ENCODE measurements at places on chromosomes 6 and 20.

DNA sequence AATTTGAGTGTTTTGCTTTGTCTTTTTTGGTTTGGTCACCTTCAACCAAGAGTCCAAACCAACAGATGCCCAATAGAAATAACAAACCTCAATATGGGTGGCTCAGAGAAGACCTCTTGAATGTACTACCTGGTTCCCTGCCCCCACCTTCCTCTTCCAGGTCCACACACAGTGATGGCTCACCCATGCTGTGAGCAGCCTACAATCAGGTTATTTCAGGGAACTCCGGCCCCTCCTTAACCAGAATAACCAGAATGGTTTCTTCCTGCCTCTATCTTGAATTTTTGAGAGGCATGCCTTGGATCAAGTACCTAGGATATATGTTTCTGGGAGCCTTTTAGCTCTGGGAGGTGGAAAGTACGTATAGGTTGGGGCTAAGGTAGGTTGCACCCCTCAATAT is 327.1 kb upstream of the PRDM1 start:
- no peak for DNase-seq

DNA sequence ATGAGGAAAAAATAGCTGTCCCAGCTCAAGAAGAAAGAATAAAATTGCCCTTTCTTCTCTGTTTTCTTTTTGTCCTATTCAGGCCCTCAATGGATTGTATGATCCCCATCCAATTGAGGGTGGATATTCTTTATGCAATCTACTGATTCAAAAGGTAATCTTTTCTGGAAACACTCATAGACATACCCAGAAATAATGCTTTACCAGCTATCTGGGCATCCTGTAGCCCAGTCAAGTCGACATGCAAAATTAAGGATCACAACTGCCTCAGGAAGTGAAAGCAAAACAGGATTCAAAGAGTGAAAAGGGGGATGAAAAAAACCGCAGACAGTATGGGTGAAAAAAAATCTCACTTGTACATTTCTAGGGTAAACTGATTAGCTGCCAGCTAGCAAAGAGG is 410.1 kb downstream of the TBC1D32 start:
- no peak for DNase-seq

DNA sequence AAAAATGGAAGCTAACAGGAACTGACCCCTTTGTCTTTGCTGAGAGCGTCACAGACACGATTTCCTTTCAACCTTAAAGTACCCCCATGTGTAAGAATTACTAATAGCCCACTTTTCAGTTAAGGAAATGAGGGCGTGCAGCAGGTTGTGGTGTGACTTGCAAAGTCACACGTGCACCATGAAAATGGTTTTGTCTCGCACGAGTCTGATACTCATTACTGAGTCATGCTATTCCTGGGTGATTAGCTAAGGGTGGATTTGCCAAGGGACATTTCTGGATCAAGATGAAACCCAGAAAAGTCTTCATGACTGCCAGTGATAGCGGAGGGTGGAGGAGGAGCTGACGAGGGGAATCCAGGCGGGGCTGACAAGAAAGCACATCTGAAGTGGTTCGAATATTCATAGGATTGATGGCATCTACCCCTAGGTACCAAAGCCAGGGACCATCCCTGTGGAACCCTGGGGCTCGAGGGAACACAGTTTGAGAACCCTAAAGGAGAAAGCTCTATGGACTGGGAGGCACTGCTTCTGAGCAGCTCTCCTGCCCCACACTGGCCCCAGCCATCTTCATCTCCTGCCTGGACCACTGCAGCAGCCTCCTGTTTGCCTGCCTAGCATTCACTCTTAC is 12.1 kb upstream of the NFATC2 start:
- DNase-seq: no peak

DNA sequence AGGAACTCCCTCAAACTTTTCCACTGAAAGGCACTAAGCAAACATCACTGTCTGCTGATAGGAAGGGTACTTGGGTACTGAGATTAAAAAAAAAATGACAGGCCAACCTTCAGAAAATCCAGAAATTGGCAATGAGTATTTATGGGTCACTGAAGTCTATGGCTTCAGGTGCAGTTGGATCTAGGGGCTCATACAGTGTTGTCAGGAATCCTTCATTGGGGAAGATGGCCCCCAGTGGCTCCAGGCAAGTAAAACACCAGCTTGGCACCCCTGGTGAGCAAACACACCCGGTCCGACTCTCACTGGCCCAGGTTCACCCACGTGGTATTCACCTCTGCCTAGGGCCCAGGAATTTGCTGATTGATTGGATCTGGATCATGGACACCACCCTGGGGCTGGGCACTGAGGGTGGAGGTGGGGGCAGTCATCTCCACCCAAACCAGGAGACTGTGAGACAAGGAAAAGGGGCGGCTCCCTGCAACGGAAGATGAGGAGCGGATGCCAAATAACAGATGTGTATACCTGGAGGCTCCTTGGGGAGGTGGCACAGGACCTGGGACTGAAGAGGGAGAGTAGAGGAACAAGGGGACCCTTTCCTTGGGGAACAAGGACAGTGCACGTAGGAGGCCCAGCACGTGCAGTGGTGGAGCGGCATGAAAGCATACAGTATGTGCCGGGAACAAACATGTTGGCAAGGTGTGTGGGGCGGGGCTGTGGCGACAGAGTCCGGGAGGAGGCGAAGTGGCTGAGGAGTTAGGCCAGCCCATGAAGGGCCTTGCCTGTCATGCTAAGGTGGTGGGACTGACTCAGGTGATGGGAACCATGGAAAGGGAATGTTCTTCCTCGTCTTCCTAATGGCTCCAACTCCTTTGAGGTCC is 4.7 kb downstream of the SLC2A10 start:
- DNase-seq: no peak

DNA sequence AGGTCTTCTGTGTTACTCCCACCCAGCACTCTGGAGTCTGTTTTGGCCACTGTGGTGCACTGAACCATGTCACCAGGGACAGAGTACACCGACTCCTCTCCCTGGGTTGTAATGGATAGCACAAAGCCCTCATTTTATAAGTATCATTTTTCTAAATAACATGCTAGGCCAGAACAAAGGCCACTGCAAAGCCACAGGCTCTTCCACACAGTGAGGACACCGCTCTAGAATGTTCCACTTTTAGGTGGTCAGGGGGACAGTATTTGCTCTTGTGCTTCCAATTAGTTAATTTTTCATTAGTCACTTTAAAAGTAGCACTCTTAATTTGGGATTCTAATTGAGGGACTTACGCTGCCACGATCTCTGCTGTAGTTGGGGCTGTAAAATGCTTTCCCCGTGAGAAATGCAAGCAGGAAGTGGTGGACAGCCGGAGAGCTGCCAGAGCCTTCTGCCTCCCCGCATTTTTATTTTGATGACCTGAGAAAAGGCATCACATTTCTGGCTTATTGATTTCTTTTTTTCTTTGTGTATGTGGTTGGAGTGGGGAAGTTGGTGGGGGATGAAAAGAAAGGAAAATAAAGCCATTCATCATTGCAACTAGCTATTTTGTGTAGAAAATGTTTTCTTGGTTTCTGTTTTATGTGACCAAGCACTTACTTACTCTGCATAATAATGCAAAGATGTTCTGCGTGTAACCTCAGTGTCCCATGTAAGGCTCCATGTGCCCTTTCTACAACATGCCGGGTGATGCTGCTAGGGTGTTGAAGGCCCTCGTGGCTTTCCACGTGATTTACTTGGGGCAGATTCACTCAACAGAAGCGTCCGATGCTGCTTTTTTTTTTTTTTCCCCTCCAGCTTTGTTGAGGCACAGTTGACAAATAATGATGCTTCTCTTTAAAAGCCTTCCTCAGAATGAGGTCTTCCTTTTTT is 195.9 kb downstream of the SASH1 start:
- DNase-seq: peak; percentile 70

- DNase-seq: no peak
Measured at GRCh38 chr20:25280574-25281535, 33.0 kb downstream of the PYGB start.

DNA sequence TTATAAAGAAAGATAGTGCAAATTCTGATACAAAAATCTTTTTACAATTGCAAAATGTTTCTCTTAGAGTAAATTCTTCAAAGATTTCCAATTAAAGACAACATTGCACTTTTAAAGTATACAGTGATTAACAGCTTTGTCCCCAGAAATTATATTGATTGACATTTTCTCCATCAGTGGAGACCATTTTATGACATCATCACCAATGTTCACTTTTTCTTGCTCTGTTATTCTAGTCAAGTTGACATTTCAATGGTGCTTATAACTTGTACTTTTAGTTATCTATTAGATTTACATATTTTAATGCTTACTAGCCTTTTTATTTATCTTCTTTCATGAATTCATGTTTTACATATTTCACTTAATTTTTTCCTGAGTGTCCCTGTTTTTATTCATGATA is 524.8 kb downstream of the HAO1 start:
- DNase-seq: no peak

DNA sequence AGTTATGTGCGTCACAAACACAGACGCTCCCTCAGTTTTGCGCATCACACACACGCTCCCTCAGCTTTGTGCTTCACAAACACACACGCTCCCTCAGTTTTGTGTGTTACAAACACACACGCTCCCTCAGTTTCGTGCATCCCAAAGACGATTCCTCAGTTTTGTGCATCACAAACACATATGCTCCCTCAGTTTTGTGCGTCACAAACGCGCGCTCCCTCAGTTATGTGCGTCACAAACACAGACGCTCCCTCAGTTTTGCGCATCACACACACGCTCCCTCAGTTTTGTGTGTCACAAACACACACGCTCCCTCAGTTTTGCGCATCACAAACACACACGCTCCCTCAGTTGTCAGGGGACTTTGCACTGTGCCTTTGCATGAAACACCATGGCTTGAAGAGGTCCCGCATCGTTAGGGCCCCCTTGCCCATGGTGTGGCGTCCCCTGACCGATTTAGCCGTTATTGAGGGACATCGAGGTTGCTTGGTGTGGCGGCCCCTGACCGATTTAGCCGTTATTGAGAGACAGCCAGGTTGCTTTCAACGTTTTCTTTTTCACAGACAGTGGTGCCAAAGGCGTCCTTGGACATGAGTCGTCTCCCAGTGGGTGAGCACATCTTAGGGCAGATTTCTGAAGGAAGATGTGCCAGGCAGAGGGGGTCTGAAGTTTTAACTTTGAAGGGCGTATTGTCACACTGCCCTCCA is 28.1 kb upstream of the MYT1 start:
- no peak for DNase-seq

DNA sequence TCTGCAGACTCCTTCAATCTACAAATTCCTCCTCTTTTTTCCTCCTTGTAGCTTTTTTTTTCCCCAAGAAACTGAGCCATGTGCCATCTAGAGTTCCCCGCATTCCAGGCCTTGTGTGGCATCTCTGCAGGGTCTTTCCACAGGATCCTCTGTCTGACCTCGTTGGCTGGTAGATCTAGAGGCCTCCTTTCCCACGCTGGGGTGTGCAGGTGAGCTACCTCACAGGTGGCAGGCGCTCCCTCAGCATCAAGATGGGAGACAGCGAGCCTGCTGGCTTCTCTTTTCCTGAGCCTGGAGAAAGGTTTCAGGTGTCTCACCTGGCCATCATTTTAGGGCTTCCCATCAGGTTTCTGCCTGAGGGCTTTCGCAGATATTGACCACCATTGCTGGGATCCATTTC is 9.6 kb upstream of the NELFCD start:
- no peak for DNase-seq

DNA sequence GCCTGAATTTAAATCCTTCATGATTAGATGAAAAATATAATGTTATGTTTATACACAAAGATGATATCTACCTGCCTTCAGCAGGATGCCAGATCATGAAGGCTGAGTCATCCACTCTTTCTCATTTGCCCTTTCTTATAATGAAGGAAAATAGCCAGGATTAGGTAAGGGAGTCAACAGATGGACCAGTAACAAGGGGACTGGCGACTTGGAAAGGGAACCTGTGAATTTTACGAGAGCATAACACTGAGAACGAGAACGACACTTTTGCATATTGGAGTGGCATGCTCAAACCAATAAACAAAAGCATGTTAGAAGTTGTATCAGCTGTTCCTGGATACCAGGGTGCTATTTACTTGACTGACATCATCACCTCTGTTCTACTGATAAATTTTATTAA is 154.0 kb downstream of the LAMP5 start:
- DNase-seq: no peak

- no peak for DNase-seq
Measured at GRCh38 chr6:100261486-100261885, 203.2 kb downstream of the SIM1 start.

- DNase-seq: no peak
Measured at GRCh38 chr6:119842191-119842590, 492.6 kb upstream of the MAN1A1 start.

GRCh38 chr20:18983796-18984195 is 170.2 kb downstream of the SCP2D1 start:
- no peak for DNase-seq

GRCh38 chr6:17466707-17467106 is 73.3 kb downstream of the CAP2 start:
- no peak for DNase-seq
